ENCODE measurements at places on chromosomes 5 and 9. TPM values are rescaled to one million over a fixed set of nuclear protein-coding genes. Genes with fewer than 3 reads are reported as not detected.
A peak's percentile ranks its signal among the peaks of the same experiment; 100 is the strongest.

Gene LHX3
- not detected for total RNA-seq

Gene TAF11L5
- total RNA-seq: not detected

- DNase-seq: peak; percentile 85
Measured at GRCh38 chr5:35031276-35031675, 16.5 kb downstream of the AGXT2 start.

DNA sequence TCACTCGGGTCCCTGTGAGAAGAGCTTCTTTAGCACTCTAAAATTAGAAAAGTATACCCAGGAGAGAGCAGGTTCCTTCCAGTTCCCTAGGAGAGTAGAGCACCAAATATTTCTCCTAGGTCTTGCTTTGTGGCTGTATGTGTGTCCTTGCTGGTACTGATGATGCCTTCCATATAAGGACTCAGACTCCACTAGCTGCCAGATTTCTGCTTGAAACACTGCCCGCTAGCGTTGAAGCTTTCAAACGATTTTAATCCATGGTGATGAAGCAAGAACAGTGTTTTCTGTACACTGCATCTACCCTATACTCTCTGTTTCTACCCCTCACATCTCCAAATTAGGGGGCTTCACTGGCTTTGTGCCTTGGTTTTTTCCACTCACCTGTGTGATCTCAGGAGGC lies 2.4 kb upstream of the SMC2 start:
- DNase-seq: peak; percentile 89

DNA sequence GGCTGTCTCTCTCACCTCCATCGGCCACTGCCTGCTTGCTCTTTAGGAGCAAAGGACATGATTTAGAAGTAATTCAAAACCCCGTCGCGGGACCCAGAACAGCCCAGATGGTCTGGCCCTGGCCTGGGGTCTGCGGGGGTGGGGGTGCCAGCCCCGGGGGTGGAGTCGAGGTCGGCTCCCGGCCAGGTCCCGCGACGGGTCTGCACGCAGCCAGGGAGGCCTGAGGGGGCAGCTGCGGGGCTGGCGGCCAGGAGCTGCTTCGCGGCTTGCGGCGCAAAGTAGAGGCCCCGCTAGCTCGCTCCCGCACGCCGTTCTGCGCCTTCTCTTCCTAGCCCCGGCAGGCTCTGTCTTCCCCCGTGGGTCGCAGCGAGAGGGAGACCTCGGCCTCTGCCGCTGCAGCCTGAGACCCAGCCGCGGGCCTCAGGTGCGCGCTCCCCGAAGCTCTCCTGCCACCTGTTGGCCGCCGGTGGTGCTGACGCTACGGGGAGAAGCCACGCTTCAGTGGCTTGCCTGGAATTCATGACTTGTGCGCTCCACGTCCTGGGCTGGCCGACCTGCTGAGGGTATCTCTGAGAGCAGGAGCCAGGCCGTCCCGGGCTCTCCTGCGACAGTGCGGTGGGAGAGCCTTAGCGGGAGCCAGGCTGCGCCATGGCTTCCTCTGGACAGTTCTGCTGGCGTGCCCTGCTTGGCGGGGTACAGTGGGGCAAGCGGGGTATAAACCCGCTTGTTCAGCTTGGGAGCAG lies 157.2 kb upstream of the PITX1 start:
- peak; percentile 72 for DNase-seq

DNA sequence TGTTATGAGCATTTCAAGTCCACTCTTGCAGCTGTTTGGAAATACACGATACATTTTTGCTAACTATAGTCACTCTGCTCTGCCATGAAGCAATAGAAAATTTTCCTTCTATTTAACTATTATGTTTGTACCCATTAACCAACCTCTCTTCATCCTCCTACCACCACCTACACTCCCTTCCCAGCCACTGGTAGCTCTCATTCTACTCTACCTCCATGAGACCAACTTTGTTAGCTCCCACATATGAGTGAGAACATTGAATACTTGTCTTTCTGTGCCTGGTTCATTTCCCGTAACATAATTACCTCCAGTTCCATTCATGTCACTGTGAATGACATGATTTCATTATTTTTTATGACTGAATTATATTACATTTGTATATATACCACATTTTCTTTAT lies 505.9 kb upstream of the CCNG1 start:
- DNase-seq: no peak

DNA sequence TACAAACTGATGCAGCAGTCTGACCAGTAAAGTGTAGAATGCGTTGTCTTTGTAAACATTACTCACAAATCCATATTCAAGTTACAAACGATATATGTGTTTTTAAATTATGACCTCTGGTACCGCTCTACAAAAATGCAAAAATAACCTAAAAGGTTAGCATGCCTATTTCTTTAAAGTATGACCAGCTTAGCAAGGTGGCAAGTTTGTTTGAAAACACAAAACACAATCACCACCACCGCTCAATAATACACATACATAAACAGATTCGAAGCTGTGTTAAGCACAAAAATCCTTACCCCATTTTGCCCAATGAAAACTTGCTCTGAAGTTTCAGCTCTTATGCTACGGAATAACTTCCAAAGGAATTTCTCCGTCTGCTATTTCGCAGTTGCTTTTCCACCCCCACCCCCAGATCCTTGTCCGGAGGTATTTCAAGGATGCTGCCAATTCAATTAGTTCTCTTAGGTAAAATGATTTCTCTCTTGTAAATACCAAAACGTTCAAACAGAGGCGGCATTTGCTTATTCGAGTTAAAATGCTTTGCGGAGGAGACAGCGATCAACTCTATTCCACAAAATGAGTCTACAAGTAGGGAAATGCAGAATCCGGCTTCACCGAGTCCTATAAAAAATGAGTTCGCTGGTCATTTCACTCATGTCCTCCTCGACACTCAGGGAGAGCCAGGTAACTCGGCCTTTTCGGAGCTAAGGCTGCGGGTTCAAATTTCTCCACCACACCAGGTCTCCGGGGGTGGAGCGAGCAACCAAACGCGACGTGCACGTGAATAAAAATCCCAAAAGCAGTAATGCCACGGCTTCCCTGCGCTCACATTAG lies 1.2 kb downstream of the HOMER1 start:
- peak; percentile 54 for DNase-seq

DNA sequence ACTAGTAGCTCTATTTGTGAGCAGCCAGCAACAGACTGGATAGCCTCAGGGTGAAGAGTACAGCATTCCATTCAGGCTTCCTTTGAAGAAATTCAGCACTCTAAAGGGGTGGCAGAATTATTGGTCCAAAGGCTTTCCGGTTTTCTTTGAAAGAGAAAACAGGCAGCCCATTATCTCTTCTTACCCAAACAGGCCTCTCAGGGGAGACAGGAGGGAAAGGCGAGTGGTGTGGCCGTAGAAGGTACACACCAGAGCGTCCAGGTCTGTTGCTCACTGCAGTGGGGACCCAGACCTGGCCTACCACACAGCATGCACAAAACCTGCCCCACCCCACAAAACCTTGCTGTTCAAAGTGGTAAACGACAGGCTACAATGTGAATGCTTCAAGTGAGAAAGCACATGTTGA lies 83.3 kb downstream of the ZNF608 start:
- no peak for DNase-seq

- DNase-seq: peak; percentile 85
Measured at GRCh38 chr5:34691326-34691725, 35.2 kb downstream of the RAI14 start.

DNA sequence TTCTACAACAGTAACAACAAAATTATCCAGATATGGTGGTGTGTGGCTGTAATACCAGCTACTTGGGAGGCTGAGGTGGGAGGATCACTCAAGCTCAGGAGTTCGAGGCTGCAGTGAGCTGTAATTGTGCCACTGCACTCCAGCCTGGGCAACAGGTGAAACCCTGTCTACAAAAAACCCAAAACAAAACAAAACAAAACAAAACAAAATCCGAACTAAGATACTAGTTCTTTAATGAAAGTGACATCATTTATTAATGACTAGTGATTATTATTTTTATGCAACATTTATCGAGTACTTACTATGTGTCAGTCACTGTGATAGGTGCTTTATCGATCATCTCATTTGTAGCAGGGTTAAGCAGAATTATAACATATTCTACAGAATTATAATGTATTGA lies 196.9 kb upstream of the GDNF start:
- no peak for DNase-seq

DNA sequence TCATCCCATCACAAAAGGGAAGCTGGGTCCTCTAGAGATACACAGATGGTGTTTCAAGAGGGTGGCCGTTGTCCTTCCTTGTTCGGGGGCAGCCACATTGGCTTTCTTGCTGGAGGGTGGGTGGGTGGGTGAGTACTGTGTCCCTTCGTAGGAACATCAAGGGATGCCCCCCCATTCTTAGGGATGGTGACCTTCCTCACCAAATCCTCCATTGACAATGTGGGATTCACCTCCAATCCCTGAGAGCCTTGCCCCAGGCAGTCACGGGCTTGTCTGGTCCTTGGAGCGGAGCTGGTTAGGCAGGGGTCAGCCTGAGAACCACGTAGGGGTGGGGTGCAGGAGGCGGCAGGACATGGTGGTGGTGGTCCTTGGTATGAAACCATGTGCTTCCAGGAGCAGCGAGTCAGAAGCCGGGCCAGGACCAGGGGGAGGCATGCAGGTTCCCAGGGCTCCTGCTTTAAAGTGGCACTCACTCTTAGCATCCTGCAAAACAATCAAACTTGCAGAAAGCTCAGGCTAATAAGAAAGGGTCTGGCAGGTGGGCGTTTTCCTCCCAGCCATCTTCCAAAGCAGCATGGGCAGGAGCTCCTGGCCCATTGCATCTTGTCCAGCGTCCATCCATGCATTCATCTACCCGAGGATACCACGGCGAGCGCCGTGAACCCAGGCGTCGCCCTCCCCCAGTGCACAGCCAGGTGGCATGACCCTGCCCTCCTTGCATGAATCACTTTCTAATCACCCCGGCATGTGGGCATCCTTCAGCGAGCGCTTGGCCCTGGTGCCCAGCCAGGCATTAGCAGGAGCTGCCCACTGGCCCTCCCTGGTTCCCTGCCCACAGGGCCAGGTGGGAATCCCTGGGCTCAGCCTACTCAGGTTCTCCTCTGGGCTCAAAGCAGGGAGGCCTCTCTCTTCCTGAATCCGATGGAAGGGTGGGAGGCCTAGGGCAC lies 76.4 kb downstream of the NTNG2 start:
- no peak for DNase-seq

Data from fibroblast of lung (primary cell).